C1 segment of cervical spinal cord (tissue), 14 donors: ENCODE measurements at places on chromosomes 5 and 9.

DNA sequence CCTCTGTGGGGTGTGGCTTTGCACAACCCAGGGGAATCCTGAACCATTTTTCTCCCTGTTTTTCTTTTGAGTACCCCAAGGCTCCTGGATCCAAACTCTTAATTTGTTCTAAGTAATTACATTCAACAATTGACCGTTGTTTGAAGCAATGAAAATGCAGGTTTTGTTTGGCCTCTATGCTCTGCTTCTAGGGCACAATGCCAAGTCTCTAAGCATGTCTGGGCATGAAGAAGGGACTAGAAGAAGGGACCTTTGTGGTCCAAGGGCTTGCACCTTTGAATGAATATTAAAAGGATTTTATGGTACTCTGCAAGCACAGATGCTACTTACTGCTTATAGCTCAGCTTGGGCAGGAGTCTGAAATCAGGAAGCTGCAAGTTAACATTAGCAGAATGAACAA is 6.6 kb upstream of the ENC1 start:
- DNase-seq = no peak

- no peak for DNase-seq
These were observed 201.3 kb upstream of the PUM3 start for GRCh38 chr9:3045153-3045552.

DNA sequence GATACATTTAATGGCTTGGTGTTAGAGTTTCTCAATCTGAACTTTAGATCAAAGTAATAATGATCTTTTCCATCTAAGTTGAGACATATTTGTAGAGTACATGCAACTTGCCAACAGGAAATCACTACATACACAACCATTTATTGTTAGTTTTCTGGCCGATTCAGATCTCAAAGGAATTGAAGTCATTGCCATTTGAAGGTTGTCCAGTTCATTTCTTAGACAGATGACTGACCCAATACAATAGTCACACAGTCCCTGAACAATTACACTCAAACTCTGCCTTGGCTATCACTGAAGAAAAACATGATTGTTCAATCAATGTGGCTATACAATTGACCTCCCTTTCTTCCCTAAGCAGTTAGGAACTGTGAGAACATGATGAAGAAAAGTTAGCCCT is 753.2 kb upstream of the RIOK2 start:
- no peak for DNase-seq

DNA sequence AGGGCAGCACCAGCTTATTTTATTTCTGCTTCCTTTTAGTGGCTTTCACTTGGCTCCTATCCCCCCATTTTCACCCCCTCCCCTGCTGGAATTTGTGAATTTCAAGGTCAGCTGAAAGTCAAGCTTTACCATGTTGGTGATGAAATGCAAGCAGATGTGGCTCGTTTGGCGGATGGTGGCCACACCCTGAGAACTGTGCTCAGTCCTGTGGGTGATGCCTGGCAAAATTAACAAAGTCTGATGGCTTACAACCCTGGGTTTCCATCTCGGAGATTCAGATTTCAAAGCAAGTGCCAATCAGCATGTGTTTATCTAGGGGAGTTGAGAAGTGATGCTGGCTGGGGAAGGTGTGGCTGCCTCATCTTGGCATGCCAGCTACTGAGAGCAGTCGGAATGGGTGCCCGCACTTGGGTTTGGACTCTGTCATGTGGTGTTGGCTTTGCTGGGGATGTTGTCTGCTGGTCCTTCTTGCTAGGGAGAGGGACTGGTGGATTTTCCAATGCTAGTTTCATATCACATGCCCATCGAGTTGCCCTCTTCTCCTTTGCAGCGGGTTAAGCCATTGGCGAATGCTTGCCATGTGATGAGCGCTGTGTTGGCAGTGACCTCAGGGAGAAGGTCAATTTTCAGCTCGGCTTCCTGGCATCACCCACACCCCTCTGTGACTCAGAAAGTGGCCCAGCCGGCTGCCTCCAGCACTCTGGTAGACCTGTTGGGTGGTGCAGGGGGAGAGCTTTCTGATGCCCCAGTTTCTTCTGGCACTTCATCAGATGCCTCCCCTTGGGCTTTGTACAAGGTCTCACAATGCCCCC is 77.0 kb upstream of the PITX1 start:
- no peak for DNase-seq

GRCh38 chr5:6780802-6781391 is 67.7 kb downstream of the TENT4A start:
- DNase-seq = no peak

DNA sequence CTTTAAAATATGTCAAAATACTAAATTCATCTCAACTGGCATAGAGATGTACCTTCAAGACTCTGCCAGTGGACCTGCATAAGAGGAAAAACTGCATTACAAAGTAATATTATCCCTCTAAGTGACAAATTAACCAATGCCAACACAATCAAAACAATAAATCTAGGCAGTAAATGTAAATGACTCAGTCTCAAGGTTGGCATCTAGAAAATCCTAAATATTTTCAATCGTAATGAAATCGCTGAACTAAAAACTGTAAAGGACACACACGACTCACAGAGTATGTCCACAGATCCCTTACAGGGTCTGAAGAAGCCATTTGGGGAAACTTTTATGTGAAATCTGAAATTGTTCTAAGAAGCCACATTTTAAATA is 31.2 kb downstream of the ERMP1 start:
- no peak for DNase-seq

DNA sequence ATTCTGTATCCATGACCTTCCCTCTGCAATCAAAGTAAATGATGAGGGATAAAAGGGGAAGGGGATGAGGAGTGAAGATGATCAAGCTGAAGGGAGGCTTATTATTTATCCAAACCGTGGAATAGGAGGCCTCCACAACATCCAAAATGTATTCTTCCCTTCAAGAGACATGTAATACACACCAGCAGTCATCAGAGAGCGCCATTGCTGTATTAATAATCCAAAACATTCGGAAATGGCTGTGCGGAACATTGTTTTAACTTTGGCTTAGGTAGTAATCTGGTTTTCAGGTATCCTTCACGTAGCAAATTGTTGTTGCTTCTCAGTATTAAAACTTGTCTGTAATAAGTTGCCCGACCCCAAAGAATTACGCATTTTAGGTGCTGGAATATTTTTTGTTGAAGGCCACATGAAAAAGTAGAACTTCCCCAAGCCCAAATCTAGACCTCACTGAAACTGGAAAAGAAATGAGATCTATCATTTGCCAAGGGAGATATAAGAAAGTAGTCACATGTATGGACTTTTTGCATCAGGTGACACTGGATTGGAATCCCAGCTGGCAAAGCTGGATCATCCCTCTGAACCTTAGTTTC is 2.6 kb upstream of the BOD1 start:
- DNase-seq = no peak

GRCh38 chr5:94010814-94011213 is 269.4 kb upstream of the POU5F2 start:
- DNase-seq = no peak

DNA sequence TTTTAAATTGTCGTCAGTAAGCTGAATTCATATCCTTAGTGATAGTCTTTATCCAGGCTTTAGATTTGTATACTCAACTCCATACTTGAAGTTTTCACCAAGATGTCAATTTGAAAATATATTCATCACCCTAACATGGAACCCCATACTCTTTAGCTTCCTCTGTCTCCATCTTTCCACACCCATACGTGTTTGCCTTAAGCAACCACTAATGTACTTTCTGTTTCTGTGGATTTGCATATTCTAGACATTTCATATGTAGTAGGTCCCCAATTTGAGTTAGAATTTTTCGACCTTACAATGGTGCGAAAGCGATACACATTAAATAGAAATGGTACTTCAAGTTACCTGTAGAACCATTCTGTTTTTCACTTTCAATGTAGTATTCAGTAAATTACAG is 65.2 kb downstream of the NSD1 start:
- no peak for DNase-seq

DNA sequence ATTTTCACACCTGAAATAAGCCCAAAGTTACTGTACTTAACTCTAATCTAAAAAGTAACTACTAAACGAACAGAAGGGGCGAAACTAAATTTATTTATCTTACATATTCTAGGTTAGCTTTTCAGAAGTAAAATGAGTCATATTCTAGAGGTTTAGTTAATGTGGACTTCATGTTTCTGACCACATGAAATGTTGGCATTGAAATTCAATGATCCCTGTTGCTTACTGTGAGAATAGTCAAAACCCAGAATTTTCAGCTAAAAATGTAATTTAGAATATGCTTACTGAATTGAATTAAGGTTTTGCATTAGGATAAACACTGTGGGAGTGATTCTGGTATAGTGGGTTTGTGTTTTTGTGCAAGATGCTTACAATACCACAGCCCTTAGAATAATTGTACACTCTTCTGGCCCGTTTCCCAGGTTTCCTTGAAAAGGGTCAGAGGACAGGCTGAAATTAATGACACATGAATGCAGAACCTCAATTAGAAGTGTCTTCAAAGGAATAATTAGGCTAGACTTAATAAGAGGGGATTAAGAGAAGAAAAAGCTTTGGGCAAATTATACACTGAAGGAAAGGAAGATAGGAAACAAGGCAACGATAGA is 1.4 kb upstream of the SNX18 start:
- no peak for DNase-seq

GRCh38 chr9:68541568-68541967 is 885 bp upstream of the TMEM252 start:
- no peak for DNase-seq

GRCh38 chr5:132595624-132596023 is 38.8 kb downstream of the RAD50 start:
- no peak for DNase-seq

DNA sequence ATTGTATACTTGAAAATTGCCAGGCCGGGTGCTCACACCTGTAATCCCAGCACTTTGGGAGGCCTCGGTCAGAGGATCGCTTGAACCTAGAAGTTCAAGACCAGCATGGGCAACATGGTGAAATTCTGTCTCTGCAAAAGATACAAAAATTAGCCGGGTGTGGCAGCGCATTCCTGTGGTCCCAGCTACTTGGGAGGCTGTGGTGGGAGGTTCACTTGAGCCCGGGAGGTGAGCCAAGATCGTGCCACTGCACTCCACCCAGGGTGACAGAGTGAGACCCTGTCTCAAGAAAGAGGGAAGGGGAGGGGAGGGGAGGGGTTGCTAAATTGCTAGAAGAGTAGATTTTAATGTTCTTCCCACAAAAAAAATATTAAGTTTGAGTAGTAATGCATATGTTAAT is 53.2 kb downstream of the FNBP1 start:
- DNase-seq = no peak

- DNase-seq = no peak
These were observed 1640.9 kb upstream of the C9orf72 start for GRCh38 chr9:29214154-29214689.

- no peak for DNase-seq
These were observed 254.1 kb upstream of the DAPK1 start for GRCh38 chr9:87243602-87244001.

DNA sequence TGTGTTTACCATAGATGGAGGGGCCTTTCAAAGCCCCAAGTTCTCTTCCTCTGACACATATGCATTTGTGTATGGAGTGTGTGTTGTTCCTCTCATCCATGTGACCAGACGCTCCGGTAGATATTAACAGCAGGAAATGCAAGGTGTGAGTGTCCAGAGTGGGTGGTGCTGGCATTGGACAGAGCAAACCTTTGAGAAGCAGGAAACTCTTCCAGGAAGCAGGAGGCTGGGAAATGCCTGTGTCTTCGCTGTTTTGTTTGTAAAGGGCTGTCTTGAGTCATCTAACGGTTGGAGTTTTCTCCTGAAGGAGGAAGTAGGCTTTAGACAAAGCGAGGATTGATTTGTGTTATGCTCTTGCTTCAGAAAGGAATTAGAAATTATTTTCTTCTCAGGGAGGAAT is 370.9 kb downstream of the PLK2 start:
- no peak for DNase-seq

DNA sequence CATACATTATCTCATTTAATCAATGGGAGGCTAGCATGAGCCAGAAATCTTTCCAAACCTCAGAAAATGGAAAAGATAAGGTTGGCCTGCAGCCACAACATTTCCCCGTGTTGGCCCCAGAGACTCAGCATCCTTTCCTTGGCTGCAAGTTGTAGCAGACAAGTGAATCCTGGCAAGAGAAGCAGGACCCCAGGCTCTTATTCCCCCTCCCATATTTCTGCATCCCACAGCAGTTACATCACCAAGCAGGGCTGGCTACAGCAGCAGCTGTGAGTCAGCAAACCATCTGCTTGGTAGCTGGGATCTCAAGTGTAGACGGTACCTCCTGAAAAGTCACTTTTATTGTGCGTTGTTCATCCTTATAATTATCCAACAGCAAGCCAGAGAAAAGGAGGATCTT is 212.4 kb downstream of the GNA14 start:
- DNase-seq = no peak

DNA sequence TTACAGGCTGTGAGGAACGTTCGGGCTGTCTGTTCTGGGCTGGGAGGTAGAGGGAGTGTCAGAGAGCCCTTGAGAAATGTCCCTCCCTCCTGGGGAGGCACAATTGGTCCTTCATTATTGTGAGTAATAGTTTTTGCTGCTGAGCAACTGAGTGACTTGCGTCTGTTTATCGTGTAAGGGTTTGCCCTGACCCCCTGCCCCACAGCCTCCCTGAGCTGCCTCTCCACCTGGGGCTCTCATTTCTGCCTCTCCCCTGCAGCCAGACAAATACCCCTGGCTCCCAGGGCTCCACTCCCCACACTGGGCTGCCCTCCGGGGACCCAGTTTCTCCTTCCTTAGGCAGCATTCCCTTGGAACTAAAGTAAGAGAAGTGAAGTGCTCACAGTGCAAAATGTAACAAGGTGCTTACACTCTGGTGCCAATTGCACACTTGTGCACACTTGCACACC is 174.9 kb upstream of the MVB12B start:
- DNase-seq = no peak

DNA sequence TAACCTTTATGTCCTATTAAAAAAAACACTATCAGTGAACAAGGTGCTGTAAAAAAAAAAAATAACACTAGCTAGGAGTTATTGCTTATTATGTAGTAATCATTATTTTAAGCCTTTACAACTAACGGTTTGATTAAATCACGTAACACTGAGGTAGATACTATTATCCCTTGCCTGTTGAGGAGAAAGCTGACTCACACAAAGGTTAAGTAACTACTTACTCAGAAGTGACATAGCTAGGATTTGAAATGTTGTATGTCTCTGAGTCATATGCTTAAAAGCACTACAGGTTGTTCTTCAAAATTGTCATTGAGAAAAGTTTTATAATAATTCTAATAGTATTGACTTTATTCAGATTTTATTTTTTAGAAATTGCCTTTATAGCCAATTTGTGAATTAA is 8.8 kb downstream of the TENT2 start:
- no peak for DNase-seq

DNA sequence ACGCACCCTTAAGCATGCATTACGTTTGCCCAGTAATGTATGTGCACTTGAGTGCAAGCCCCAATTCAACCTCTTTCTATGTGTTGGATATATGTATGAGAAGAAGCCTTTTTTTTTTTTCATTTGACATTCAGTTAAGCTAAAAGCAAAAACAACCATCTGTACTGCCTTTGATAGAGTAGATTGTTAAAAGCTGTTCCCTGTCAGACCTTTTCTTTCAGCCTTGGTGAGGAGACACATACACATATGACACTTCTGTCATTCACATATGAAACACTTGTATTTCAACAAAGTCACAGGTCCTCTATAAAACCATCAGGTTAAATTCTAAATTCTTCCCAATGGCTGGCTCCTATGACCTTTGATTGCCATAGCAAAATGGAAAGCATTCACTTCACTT is 40.2 kb upstream of the STARD4 start:
- DNase-seq = no peak
